ENCODE measurements at places on chromosomes 3 and 15. TPM values are rescaled to one million over a fixed set of nuclear protein-coding genes. Genes with fewer than 3 reads are reported as not detected.

Gene METTL6
- 17.5 TPM for total RNA-seq

Gene GOLGA6L10
- 2.5 TPM for total RNA-seq

Gene CCR3
- not detected for total RNA-seq

Gene SLC9C1
- not detected for total RNA-seq

Gene OXSR1
- 56.5 TPM for total RNA-seq

Gene SCG3
- not detected for total RNA-seq

Gene SLC24A5
- not detected for total RNA-seq

Gene AP3B2
- total RNA-seq, result 0.18 TPM

Gene TUSC7
- total RNA-seq, result not detected

Gene FBXL22
- total RNA-seq, result 0.34 TPM

Gene TMEM62
- total RNA-seq, result 10.5 TPM

Gene LRRK1
- total RNA-seq, result 0.50 TPM

Gene HDC
- not detected for total RNA-seq

Gene BDH1
- 118 TPM for total RNA-seq

Gene RLBP1
- not detected for total RNA-seq

Gene TGM5
- 0.22 TPM for total RNA-seq

Gene HCN4
- not detected for total RNA-seq

Gene BFSP2
- total RNA-seq, result 1.1 TPM

Gene HLTF
- total RNA-seq, result 23.8 TPM

Gene IQCH
- 1.2 TPM for total RNA-seq

Gene EPHB3
- total RNA-seq, result 0.07 TPM

Gene TRPM1
- total RNA-seq, result not detected

Gene CFAP100
- total RNA-seq, result not detected

Gene GADL1
- not detected for total RNA-seq

Gene GABRR3
- total RNA-seq, result not detected

Gene CHRM5
- not detected for total RNA-seq

Gene CCR8
- 0.56 TPM for total RNA-seq

Gene CCDC39
- not detected for total RNA-seq

Gene PLAAT1
- not detected for total RNA-seq

Gene TMEM158
- not detected for total RNA-seq

Gene CD276
- 0.31 TPM for total RNA-seq

Gene ARPP21
- not detected for total RNA-seq

Gene HRH1
- 0.34 TPM for total RNA-seq

Gene PSTPIP1
- total RNA-seq, result 113 TPM

Gene OR4M2
- not detected for total RNA-seq

Gene CILP
- total RNA-seq, result not detected

Gene TMEM207
- not detected for total RNA-seq

Gene ISLR
- not detected for total RNA-seq

Gene EIF4E3
- total RNA-seq, result 29.3 TPM

Gene SLC12A1
- total RNA-seq, result not detected

Gene TRIM71
- total RNA-seq, result 0.18 TPM

Gene AQP9
- total RNA-seq, result not detected

Gene FOXL2NB
- not detected for total RNA-seq

Gene C2CD4B
- total RNA-seq, result 0.43 TPM

Gene FBXW12
- total RNA-seq, result not detected

Gene CALML4
- total RNA-seq, result 6.9 TPM

Gene SNX22
- 1.6 TPM for total RNA-seq

Gene CNTN3
- not detected for total RNA-seq

Gene HCLS1
- 196 TPM for total RNA-seq

Gene RAB6B
- total RNA-seq, result 2.0 TPM

Gene KY
- total RNA-seq, result not detected

Gene PLCL2
- 19.4 TPM for total RNA-seq

Gene DNAJC13
- total RNA-seq, result 32.0 TPM

Gene KLF13
- total RNA-seq, result 175 TPM

Gene SLC22A13
- total RNA-seq, result 0.31 TPM

Measured in activated CD8-positive, alpha-beta T cell treated with anti-CD3 and anti-CD28 coated beads for 36 hours (primary cell).